Cortex of kidney (tissue), 1 donor: ENCODE measurements at places on chromosomes 6 and 20.

DNA sequence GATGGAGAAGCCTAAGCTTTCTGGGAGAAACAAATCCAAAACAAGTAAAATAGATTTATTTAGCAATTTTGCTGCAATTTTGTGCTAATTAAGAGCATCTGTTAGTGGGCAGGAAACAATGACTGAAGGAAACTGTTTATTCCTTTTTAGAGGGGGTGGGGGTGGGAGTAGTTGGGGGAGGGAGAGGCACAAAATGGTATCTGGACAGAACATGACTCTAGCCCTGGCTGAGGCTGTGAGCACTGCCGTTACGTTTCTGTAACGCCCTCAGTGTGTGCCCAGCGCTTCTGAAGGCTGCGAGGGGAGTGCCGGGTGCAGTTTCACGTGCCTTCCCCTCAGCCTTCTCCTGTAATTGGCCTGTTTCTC lies 28.8 kb downstream of the METTL24 start:
- no peak for DNase-seq

GRCh38 chr6:137977206-137977605 lies 110.1 kb downstream of the TNFAIP3 start:
- DNase-seq, result no peak

DNA sequence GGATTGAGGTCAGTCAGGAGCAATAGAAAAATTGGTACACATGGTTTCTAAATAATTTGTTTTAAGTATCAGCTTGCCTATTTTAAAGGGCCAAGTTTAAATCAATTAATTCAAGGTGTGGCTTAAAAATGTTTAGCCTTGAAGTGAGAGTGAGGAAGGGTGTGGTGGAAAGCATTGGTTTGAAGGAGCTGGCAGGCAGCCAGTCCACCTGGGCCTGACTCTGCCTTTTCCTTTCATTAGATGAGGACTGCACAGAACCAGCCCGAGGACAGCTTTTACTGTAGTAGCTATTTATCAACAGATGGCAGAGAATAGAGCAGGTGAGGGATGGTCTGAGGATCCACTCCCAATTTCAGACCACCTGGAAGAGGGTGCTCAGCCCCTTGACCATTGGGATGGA lies 42.4 kb downstream of the DHX35 start:
- no peak for DNase-seq

DNA sequence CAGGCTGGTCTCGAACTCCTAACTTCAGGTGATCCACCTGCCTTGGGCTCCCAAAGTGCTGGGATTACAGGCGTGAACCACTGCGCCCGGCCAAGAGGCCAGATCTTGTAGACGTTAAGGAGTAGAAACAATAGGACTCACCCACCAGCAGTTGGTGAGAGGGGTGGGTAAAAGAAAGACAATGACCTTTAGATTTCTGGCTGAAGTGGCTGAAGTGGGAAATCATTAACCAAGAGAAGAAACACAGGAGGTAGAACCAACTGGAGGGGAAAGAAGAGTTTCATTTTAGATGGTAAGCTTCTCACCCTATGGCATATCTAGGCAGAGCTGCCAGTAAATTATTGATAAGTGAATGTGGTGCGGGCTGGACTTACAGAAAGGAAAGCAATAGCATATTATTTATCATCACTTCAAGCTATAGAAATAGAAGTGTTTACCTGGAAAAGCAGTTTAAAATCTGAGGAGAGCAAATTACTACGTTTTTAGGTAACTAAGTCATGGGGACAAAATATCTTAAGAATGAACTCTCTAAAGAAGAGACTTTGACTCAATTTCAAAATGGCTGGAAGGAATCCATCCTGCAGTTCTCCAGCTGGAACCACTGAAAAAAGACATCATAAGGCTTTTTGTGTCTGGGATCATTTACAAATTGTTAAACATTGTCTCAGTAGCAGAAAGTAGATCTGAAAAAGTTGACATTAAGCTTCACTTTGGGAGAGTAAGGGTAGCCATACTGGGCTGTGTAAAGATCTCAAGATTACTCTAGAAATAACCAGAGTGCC lies 109.6 kb downstream of the ALDH8A1 start:
- no peak for DNase-seq

GRCh38 chr20:12395353-12395752 lies 477.7 kb downstream of the BTBD3 start:
- no peak for DNase-seq

DNA sequence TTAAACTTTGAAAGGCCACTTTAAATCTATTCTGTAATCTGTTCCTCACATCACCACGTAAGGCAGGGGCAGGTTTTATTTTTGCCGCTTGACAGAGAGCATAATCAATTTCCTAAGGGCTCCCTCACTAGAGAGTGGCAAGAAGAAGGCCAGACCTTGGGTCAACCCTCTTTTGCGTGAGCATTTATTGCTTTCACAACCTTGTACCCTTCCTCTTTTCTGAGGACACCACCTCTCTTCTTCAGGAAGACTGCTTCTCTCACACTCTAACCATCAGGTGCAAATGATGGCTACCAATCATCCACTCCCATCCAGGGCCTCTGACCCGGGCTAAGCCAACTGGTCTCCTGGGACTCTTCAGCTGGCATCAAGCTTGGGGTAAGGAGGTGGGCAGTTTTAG lies 25.2 kb upstream of the QKI start:
- no peak for DNase-seq

- no peak for DNase-seq
Observed at GRCh38 chr6:118485601-118486550, 62.2 kb upstream of the PLN start.

GRCh38 chr20:44886828-44887227 lies 1.3 kb downstream of the YWHAB start:
- no peak for DNase-seq

DNA sequence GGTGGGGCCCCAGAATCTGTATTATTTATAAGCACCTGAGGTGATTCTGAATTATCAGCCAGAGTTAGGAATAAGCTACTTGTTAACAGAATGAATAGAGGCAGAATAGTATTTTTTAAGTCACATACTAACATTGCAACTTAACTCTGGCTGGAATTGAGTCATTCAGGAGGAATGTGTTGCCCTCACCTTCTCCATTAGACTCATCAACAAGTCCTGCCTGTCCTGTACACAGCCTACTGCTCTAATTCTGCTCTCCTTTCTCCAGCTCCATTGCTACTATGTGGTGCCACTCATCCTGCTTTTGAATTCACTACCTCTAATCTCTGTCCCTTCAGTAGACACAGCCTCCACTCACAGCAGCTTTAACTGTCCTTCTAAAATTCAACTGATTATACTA lies 669.4 kb downstream of the DHX35 start:
- no peak for DNase-seq

- DNase-seq, result no peak
Observed at GRCh38 chr6:54533567-54533966, 225.3 kb downstream of the TINAG start.

GRCh38 chr6:89200706-89201215 lies 16.4 kb downstream of the GABRR1 start:
- no peak for DNase-seq

- DNase-seq, result no peak
Observed at GRCh38 chr6:144737998-144738397, 452.9 kb downstream of the UTRN start.

DNA sequence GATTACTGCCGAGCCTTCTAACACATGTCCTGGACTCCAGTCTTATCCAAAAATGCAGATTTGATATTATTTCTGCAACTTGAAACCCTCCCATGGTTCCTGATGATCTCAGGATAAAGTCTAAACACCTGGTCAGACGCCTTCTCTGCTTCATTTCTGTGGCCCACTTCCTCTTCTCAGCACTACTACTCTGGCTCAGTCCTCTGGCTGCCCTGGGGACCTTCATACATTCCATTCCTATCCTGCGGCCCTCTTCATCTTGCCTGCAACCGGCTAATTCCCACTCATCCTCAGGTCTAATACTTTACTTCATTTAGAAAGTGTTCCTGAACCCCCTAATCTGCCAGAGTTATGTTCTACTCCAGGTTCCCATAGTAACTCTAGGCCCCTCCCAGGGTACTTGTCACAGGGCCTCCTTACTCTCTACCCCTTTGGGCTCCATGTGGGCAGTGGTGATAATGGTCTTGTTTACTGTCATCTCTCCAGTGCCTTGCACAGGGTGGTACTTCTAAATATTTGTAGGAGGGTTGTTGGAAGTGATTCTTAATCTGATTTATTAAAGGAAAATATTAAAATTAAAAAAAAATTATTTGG lies 18.9 kb downstream of the MAN1A1 start:
- no peak for DNase-seq

- no peak for DNase-seq
Observed at GRCh38 chr20:47231382-47232039, 125.0 kb downstream of the ZMYND8 start.

DNA sequence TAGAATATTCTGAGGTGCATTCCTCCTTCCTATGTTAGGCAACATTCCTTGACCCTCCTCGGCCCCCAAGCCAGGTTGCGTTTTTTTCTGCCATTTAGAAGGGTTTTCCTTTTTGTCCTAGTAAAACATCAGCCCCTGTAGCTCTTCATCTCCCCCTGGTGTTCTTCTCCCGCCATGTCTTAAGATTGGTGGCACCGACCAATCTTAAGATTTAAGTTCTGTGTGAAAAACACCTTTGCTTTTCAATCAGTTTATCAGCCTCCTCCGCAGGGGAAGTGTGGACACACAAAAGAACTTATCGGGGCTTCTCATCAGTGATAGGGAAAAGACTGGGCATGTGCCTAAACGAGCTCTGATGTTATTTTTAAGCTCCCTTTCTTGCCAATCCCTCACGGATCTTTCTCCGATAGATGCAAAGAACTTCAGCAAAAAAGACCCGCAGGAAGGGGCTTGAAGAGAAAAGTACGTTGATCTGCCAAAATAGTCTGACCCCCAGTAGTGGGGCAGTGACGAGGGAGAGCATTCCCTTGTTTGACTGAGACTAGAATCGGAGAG lies 719 bp upstream of the EDN1 start:
- no peak for DNase-seq

- no peak for DNase-seq
Observed at GRCh38 chr20:18858816-18859215, 45.2 kb downstream of the SCP2D1 start.

- no peak for DNase-seq
Observed at GRCh38 chr20:32483351-32484224, 101.5 kb downstream of the NOL4L start.

- DNase-seq, result no peak
Observed at GRCh38 chr6:148934539-148934938, 187.7 kb downstream of the UST start.

- DNase-seq, result no peak
Observed at GRCh38 chr6:127201321-127201720, 65.3 kb upstream of the RNF146 start.

GRCh38 chr6:52418606-52419005 lies 1.5 kb upstream of the EFHC1 start:
- DNase-seq, result no peak

- DNase-seq, result no peak
Observed at GRCh38 chr6:128275681-128276080, 244.7 kb downstream of the PTPRK start.

- DNase-seq, result no peak
Observed at GRCh38 chr6:38527371-38527770, 112.4 kb downstream of the BTBD9 start.

DNA sequence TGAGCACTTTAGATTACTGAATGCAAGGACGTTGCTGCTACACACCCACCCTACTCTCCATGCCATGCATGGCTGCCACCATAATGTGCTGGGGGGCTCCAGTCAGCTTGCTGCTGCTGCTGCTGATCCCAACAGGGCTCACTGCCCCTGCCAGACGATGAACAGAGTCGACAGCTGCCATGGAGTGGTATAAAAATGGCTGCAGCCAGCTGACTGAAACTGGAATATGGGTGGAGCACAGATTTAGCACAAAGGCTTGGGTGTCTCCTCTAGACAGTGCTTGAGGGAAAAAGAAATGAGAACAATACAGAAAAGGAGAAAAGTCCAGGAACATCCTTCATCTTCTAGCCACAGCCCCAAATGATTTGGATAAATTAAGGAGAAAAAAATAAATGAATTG lies 150.7 kb downstream of the PDSS2 start:
- DNase-seq, result no peak

- DNase-seq, result no peak
Observed at GRCh38 chr6:39880594-39880993, 53.7 kb downstream of the MOCS1 start.

DNA sequence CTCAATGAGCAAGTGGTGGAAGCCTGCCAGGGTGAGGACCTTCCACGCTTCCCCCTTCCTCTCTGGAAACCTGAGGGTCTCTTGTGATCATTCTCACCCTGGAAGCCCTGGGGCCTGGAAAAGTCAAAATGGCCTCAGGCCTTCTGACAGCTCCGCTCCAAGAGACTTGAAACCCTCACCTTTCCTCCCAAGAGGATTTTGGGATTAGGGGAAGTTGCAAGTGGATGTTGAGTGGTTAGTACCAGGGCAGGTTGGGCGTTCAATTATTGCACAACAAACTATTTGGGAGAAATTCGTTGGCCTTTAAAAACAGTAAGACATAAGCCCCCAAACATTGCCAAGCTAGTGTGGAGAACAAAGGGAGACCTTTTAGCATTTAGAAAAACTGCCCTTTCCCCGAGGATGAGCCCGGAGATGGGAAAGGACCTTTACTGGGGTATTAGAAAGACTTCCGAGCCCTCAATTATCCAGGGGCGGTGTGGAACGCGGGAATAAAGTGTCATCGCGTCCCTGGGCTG lies 4.7 kb downstream of the NKX2-2 start:
- no peak for DNase-seq

DNA sequence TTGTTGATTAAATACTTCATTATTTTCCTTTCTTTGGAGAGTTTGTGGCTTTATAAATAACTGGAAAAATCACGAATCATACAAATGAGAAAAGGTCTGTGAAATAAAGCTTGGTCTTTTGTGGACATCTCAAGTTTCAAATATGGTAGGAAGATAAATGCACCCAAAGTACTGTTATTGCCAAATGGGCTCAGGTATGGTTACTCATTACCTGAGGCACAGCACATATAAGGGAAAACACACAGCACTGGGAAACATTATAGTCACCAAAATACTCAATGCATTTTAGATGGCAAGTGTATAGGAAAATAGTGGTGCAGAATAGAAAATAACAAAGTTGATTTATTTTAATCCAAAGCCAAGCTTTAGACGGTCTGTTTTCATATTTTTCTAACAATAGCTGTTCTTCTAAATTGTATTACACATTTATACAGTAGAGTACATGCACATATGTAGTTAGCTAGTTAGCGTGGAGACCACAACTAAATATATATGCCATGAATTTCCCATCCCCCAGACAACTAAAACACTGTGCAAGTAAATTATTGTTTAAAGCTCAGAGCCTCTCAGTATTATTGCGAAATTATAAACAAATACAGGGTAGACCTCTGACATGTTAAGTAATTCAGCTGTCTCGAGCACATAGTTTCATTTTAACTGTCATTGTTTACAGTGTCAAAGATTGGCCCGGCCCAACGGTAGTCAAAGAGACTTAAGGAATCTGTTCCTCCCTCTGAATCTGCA lies 336.0 kb downstream of the SYNE1 start:
- DNase-seq, result no peak
